ENCODE measurements at places on chromosomes 3 and 15.

- DNase-seq = no peak
Observed at GRCh38 chr3:10725846-10726245, 90.2 kb upstream of the SLC6A11 start.

GRCh38 chr3:40387001-40387894 lies at the start of gene ENTPD3:
Gene ENTPD3, plus strand, starts transcription at chr3:40387184. Its CDS starts 874 bp downstream, at chr3:40388058.
- DNase-seq = peak; percentile 9

DNA sequence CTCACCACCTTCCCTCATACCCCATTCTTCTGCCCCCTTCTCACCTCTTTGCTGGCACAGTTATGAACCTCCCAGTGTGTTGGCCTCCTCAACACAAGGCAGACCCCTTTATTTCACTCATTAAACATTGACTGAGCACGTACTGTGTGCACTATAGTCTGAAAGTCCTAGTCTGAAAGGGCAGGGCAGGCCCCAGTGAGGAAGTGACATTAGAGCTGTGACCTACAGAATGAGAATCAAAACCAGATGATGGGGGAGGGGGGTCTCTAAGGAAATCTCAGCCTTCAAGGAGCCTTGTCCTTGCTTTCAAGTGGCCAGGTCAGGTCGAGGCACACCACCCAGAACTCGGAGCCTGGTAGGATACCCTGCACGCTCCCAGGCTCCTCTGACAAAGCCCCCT lies 3.5 kb downstream of the SLC28A1 start:
- no peak for DNase-seq

GRCh38 chr15:81087066-81087465 lies 47.0 kb upstream of the CFAP161 start:
- DNase-seq = no peak

- DNase-seq = no peak
Observed at GRCh38 chr3:194321693-194322640, 29.2 kb downstream of the CPN2 start.

DNA sequence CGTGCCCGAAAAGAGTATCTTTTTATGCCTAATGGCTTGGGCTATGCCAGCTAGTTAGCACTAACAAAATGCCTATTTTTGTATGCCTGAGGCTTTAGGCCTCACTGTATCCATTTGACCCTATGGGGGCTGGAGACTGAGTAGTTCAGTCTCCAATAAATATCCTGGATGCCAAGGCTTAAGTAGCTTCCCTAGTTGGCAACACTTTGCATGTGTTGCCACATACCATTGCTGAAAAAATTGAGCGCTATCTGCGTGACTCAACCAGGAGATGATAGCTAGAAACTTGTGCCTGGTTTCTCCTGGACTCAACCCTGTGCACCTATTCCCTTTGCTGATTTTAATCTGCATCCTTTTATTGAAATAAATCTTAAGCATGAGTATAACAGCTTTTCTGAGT lies 58.4 kb upstream of the ATP2C1 start:
- no peak for DNase-seq

- DNase-seq = no peak
Observed at GRCh38 chr3:190051641-190052040, 69.1 kb downstream of the P3H2 start.

GRCh38 chr3:195001961-195002861 lies 268.7 kb downstream of the XXYLT1 start:
- no peak for DNase-seq

All from CD8-positive, alpha-beta memory T cell (primary cell).